HepG2 (cell line): ENCODE measurements at places on chromosomes 7 and 10.

GRCh38 chr10:112214298-112214926 lies 30.8 kb upstream of the GPAM start:
- no peak for DNase-seq

DNA sequence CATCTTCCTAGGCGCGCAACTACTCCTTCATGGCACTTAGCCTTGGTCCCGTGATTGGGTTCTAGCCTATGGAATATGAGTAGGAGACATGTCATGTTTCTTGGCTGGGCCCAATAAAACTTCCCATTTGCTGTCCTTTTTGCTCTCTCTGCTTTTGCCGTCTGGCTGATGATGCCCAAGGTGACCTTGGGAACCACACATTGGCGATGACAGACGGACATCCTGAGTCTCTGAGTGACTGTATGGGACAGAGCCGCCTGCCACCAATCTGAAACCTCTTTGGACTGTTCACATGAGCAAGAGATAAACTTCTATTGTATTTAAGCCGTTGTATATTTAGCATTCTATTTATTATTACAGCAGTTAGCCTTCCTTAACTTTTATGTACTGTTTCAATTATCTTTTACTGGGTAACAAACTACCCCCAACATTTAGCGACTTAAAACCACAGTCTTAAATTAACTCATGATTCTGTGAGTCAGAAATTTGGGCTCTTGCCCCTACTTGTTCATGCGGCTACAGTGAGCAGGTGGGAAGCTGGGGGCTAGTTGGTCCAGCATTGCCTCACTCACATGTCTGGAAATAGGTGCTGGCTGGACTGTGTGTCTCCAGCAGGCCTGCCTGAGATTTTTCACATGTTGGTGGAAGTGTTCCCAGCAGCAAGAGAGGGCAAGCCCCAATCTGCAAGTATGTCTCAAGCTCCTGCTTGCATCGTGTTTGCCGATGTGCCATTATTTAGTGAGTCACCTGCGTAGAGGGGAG lies 71.7 kb downstream of the NOD1 start:
- no peak for DNase-seq

- no peak for DNase-seq
These were observed 2.8 kb upstream of the CDH23 start for GRCh38 chr10:71393841-71394475.

DNA sequence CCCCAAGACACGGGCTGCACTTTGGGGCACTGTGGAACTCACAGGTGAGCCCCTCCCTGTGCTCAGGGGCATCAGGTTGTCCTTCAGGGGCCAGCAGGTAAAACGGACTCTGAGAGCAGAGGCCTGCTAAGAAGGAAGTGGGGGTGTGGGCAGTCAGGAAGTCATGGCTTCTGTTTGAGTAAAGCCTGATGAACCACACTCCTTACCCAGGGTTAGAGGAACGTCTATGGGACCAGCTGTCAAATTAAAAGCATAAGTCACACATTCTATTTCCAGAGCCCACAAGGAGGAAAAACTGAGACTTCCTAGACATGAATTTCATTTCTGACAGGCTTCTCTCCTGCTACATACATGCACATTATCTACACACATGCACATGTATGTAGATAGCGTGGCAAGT lies 616.4 kb downstream of the SDK1 start:
- DNase-seq: no peak

DNA sequence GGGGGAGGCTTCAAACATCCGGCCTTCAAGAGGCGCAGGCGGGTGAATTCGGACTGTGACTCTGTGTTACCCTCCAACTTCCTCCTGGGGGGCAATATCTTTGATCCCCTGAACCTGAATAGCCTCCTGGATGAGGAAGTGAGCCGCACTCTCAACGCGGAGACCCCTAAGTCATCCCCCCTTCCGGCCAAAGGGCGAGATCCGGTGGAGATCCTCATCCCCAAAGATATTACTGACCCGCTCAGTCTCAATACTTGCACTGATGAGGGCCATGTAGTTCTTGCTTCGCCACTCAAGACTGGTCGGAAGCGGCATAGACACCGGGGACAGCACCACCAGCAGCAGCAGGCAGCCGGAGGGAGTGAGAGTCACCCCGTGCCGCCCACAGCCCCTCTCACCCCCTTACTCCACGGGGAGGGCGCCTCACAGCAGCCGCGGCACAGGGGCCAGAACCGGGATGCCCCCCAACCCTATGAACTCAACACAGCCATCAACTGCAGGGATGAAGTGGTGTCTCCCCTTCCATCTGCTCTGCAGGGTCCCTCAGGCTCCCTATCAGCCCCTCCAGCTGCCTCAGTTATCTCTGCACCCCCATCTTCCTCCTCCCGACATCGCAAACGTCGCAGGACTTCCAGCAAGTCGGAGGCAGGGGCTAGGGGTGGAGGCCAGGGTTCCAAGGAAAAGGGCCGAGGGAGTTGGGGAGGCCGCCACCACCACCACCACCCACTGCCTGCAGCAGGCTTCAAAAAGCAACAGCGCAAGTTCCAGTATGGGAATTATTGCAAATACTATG lies 1.1 kb downstream of the MEPCE start:
- DNase-seq: no peak

DNA sequence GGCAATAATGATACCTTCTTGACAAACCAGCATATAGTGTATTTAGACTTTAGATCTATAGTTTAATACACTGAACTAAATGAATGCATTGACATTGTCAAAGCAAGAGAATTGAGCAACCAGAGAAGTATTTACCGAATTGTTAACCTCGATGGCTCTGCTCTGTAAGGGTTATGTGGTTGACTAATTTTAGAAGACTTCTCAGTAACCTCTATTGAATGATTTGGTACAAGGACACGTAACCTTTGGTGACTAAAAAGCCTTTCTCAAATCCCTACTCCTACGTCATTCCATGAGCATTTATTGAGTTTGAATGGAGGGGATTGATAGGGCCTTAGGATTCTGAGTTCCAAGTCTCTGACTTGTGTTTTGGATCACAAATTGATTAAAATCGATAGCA lies 67.6 kb downstream of the MDFIC start:
- DNase-seq: no peak

DNA sequence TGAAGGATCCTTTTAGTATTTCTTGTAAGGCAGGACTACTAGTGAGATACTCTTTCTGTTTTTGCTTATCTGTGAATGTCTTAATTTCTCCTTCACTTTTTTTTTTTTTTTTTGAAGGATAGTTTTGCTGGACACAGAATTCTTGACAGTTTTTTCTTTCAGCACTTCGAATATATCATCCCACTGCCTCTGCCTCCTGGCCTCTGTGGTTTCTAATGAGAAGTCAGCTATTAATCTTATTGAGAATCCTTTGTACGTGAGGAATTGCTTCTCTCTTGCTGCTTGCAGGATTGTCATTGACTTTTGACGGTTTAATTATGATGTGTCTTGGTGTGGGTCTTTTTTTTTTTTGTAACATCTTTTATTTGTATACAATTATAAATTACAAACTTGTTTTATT lies 12.6 kb upstream of the WAC start:
- DNase-seq: no peak

- peak; percentile 27 for DNase-seq
These were observed 14.1 kb upstream of the AKR1B10 start for GRCh38 chr7:134513169-134513752.
